ENCODE measurements at places on chromosomes 2 and 18.

DNA sequence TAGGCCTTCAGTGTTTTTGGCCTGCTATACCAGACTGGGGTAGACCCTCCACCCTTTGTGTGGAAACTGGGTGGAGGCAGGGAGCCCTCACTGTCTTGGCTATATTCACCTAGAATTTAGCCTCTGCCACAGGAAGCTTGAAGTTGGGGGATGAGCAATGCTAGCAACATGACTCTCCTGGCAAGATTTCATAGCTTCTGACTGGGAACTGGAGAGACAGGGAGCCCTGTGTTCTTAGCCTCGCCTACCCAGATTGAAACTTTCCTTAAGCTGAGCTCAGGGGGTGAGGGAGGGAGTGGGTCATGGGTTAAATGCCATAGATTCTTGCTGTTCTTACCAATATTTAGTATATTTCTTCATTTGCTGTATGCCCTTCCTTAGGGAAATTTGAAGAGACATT is 46.8 kb upstream of the FAM98A start:
- no peak for DNase-seq

DNA sequence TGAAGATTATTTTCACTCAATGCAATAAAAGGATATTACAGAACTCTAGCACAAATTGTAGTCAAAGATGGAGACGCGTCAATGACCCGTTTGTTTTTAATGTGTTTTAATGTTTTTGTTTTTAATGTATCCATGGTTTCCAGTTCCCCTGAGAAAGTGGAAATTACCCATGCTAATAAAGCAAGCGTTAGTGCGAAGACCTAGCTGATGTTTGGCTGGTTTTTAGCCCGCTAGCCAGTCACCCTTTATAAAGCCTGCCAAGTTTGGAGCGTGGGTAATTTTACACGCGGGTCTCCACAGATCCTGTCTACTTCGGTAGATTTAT is 430 bp upstream of the CHMP1B start:
- peak; percentile 20 for DNase-seq

- no peak for DNase-seq
Observed at GRCh38 chr2:133737242-133737993, 169.2 kb upstream of the NCKAP5 start.

DNA sequence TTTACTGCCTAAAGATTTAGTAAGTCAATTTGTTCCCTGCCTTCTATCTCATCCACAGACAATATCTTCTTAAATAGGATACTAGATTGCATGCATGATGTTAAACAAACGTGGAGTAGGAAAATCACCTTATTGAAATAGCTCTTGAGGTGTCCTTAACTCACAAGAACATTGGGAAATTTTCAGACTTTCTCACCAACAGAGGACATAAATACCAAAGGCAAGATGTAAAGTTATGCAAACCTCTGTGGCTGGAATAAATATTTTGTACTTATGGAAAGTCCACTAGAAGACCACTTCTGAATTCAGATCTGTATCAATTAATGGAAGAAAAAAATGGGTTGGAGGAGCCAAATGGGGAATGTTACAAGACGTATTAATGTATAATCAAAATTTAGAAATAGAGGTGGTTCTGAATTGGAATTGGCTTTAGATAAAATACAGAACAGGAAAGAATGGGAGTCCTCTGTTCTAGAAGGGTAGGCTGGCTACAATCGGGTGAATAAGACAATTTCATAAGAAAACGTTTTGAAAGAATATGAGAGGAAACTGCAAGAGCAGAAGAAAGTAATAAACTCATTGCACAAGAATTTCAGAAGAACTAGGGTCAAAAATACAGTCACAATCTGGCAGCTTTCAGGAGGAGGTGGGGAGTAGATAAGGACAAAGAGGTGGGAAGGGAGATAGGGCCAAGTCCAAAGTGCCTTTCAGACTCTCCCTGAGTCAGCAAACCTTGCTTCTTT is 69.3 kb upstream of the FN1 start:
- no peak for DNase-seq

GRCh38 chr2:183723278-183723677 is 599.0 kb downstream of the NUP35 start:
- DNase-seq, result no peak

DNA sequence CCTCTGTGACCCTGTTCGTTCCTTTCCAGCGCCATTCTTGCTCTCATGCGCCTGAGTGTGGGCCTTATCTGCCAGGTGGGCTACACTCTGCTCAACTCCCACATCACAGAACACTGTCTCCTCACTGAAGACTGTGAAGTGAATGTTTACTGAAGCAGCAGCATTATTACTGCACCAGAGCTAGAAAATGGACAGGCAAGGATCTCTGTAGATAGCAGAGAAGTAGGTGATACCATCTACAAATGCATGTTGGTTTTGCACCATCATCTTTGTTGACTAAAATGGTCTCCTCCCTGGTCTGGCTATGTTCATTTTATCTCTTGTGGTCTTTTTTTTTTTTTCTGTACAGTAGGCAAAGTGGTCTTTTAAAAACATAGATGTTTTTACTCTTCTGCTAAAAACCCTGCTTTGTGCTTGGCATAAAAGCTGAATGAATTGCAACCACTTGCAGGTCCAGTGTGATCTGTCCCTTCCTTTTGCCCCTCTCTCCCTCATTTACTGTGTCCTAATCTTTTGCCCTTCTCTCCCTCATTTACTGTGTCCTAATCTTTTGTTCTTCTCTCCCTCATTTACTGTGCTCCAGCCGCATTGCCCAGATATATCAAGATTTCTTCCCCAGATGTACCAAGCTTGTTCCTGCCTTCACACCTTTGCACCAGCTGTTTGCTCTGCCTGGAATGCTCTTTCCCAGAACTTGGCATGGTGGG is 35.4 kb downstream of the BABAM2 start:
- DNase-seq, result no peak

GRCh38 chr2:168848225-168848624 is 42.0 kb downstream of the SPC25 start:
- DNase-seq, result no peak

DNA sequence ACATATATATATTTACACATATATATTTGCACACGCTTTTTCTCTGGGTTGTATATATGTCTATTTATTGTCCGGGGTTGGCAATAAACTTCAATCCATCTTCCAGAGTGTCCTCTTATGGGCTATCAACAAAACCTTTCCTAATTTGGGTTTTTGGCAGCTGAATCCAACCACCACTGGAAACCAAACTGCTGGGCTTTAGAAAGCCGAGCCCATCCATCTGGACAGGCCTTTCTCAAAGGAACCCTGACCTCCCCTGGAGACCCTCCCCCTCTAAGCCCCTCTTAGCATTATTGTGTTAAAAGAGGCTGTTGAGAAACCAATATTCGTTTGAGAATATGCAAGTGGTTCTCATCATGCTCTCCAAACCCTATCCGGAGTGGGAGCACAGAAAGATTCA is 153.6 kb downstream of the NRP2 start:
- no peak for DNase-seq

GRCh38 chr2:128930101-128930500 is 611.4 kb upstream of the HS6ST1 start:
- DNase-seq, result no peak

GRCh38 chr2:4791488-4791887 is 900.7 kb upstream of the SOX11 start:
- no peak for DNase-seq

DNA sequence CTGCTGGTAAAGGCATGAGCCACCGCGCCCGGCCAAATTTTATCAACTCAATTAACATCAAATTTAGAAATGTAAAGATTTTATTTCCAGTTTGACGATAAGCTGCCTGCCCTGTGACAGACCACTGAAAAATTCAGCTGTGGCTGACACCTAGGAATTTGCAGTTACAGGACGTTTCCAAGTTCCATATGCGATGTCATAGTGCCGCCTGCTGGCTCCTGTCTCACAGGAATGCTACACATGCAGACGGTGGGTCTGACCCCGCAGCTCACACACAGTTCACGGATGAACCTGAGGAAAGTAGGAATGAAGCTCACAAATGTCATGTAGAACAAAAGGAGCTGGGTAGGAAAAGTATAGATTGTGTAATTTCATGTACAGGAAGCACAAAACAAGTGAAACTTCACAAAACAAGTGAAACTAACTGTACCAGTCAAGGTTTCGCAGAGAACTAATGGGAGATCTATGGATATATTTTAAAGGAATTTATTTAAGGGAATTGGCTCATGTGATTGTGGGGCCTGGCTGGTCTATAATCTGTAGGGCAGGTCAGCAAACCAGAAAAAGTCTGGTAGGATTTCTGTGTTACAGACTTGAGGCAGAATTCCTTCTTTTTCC is 13.2 kb upstream of the SEH1L start:
- DNase-seq, result peak; percentile 8

- DNase-seq, result no peak
Observed at GRCh38 chr2:215870986-215871385, 142.4 kb downstream of the MREG start.

- DNase-seq, result peak; percentile 78
Observed at GRCh38 chr18:10405816-10406663, 48.4 kb upstream of the APCDD1 start.

DNA sequence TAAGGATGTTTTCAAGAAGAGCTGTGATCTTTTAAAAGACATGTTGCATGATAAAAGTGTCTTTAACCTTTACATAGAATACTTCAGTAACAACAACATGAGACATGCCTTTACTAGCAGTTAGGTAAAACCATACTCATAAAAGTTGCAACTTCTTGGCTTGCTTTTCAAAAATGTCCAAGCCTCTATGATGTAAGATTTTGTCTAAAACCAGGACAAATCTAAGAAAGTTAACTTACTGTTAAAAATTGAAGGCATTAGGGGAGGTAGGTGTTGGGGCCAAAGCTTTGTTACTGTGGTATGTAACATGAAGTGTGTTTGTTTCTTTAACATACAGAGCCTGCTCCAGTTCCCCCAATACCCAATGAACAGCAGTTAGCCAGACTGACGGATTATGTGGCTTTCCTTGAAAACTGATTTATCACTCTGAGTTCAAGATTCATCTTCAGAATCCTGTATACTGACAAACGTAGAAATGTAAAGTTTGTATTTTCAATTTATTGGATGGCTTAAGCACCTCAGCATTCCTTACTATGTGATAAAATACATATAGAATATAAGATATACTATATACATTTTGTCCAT is 11.7 kb downstream of the COPS8 start:
- DNase-seq, result no peak

DNA sequence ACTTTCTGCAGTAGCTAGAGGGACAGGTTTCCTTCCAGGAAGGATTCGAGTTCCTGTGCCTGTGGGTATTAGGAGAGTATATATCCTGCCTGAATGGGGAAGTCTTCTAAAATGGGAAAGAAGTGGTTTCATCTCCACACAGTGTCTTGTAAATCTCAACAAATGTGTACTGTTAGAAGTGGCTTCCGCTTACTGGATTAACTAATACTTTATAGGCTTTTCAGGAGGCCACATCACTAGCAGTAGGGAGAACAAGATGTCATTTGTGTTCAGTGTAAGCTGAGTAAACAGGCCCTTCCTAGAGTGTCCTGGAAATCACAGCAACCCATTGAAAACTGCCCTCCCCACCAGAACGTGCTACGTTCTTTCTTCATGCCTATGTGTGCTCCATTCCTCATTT is 12.5 kb upstream of the POLR1B start:
- DNase-seq, result no peak
